ENCODE measurements at places on chromosomes 5 and 9.

- DNase-seq: no peak
Observed at GRCh38 chr5:150144246-150144801, 11.3 kb downstream of the PDGFRB start.

- DNase-seq: no peak
Observed at GRCh38 chr9:2243666-2244555, 228.8 kb downstream of the SMARCA2 start.

- no peak for DNase-seq
Observed at GRCh38 chr5:180640861-180641565, 8.4 kb downstream of the FLT4 start.

DNA sequence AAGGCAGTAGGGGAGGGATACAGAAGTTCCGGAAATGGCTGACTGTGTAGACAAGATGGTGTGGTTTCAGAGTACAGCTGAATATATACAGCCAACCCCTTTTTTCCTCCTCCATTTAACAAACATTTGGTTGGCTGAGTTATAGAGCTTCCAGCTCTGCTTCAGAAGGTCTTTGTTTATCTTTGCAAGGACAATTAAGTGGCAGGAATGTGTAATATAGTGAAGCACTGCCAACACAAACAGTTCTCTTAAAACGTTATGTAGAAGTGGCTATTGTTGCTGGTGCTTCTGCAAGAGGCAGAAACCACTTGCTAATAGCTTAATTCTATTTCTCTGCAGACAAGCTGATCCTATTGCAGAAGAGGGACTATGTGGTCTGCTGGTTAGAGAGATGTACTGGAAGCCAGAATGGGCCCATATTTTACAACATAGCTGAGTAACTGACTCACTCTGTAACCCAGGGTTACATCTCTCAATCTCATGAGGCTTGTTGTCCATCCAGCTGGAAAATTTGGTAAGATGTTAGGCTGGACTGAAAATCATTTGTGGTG lies 62.7 kb upstream of the OSMR start:
- no peak for DNase-seq

GRCh38 chr9:13689925-13690324 lies 410.4 kb upstream of the MPDZ start:
- no peak for DNase-seq

DNA sequence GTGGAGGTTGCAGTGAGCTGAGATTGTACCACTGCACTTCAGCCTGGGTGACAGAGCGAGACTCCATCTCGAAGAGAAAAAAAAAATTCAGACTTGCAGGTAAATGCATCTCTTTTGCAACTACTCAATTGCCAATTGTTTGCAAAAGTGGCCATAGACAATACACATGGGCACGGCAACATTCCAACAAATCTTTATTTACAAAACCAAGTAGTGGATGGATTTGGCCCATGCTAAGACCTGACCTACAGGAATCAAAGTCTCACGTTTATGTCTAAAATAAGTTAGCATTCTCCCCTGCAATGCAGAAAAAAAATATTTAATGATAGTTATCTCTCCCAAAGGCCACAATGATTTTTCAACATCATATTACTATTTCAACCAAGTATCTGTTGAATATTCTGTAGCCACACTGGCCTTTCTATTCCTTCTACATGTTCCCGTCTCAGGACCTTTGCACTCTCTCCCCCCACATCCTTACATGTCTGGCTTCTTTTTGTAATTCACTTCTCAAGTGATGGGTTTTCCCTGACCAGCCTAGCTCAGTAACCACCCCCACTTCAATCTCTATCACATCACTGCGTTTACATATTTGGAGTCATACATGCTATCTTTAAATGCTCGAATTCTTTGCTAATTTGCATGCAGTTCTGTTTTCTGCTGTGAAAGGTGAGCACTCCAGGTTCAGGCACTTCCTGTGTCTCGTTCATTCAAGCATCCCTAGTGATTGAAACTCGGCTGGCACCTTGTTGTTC lies 54.2 kb downstream of the FNBP1 start:
- DNase-seq: no peak

DNA sequence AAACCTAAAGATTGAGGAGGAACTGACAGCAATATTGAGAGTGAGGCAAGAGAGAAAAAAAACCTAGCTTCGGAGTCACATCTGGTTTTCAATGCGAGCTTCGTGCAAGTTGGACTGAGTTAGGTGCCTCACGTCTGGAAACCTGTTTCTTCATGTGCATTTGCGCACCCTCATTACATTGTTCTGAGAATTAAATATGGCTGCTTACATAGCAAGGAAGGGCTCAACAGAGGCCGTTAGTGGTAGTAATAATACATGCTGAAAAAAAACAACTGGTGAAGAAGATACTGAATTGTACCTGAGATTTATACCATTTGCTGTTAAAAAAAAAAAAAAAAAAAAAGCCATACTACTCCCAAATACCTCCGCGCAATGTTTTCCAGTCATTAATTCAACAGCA lies 18.6 kb downstream of the DNAJA1 start:
- DNase-seq: no peak

GRCh38 chr5:170137694-170138214 lies 32.1 kb downstream of the FOXI1 start:
- no peak for DNase-seq

GRCh38 chr5:27087747-27088146 lies 49.4 kb upstream of the CDH9 start:
- no peak for DNase-seq

- DNase-seq: no peak
Observed at GRCh38 chr9:82488313-82489200, 500.0 kb downstream of the SPATA31D1 start.

DNA sequence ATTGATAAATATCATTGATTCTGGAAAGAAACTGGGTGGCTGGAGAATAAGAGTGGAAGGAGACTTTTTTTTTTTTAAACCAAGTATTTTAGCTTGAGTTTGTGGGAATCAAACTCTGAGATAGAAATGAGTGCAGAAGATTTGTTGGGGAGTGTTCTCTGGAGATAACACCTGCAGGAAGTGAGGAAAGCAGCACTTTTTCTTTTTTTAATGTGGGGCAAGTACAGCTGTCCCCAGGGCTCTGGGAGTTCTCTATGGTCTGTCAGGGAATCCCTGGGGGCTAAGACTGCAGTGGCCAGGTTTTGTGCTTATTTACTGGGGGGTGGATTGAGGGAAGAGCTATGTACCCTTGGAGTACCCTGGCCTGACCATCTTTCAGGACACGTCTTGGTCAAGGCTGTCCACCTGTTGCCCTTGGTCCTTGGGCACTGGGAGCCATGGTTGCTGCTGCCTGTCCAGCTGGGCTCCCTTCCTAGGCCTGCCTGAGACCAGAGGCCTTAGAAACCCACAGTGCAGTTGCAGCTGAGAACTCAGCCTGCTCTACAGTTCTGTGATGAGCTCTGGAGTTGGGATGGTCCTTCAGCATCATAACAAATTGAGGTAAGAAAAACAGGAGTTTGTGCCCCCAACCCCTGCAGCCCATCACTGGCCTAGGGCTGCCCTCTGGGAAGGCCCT lies 85.8 kb downstream of the PHAX start:
- DNase-seq: peak; percentile 12

DNA sequence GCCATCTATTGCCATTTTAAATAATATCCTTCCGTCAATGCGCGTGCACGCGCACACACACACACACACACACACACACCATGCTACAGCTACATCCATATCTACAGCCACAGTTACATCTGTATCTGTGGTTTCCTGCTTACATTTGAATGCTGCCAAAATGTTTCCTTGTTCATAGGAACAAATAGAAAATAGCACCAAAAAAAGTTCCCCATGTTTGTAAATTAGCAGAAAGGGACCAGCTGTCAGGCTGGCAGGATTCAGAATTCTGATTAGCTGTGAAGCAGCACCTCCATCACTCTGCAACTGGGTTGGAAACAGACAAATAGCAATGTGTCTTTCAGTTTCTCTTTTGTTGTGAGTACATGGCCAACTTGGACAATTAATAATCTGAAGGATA lies 601.5 kb downstream of the IRX1 start:
- DNase-seq: no peak

DNA sequence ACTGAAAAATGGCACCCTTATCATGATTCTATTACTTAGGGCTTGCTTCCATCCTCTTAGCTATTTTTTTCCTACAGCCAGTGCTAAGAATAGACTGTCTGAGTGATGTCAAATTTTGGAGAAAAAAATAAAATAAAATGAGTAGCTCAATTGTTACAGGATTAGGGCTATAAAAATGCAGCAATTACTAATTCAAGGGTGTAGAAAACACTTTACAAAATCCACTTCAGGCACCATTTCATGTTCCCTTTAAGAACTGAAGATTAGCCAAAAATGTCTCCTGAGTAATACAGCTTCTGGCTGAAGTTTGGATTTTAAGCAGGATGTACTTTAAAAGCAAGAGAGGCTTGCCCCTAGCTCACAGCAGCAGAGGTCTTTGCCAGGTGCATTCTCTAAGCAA lies 240.5 kb upstream of the IRX1 start:
- no peak for DNase-seq

GRCh38 chr5:168307925-168308584 lies 16.6 kb downstream of the WWC1 start:
- no peak for DNase-seq

DNA sequence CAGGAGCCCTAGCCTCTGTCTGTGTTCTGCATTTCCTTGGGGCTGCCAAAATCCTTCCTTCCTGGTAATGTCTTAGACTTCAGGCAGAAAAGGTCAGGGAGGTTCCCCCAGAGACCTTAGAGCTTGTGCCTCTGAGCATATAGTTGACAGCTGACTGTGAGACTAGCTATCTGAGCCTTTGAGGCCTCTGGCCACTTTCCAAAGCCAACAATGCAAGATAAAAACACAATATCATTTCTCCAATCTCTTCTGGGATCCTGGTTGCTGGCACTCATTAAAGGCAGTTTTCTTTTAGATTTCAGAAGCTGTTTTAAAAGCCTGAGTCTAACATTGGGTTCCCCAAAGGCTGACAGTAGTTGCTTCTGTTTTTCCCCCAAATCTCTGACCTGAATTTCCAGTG lies 13.2 kb upstream of the GLRA1 start:
- no peak for DNase-seq

- DNase-seq: no peak
Observed at GRCh38 chr9:114207034-114207810, 51.9 kb downstream of the COL27A1 start.

DNA sequence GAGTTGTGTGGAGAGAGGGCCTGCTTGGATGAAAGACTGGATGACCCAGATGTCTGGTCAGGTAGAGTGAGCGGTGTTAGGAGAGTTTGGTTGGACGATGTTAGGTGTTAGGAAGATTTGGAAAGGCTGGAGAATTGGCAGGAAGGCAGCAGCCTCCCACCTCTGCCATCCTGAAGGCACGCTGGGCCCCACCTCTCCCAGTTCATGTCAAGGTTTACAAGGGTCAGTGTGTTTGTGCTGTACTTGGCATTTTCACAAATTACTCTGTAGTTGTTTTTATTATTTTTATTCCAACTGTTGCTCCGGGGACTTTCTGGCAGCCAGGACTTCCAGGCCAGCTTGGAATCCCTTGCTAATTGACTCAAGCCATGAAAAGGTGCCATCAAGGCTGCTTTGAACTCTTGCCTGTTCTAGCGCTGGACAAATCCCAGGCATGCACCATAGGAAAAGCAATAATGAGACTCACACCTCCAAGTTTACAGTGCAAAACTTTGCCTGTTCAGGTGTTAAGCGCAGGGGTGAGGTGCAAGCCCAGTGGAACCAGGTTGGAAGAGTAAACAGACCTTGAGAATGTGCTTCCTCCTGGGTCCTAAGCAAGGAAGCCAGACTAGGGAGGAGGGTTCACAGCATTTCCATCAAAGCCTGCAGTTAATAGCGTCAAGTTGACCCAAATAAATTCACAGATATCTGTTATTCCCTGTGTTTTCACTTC lies 41.7 kb upstream of the KLF9 start:
- no peak for DNase-seq

Measured in erythroblast (primary cell).